ENCODE measurements at places on chromosomes 1 and 21.

DNA sequence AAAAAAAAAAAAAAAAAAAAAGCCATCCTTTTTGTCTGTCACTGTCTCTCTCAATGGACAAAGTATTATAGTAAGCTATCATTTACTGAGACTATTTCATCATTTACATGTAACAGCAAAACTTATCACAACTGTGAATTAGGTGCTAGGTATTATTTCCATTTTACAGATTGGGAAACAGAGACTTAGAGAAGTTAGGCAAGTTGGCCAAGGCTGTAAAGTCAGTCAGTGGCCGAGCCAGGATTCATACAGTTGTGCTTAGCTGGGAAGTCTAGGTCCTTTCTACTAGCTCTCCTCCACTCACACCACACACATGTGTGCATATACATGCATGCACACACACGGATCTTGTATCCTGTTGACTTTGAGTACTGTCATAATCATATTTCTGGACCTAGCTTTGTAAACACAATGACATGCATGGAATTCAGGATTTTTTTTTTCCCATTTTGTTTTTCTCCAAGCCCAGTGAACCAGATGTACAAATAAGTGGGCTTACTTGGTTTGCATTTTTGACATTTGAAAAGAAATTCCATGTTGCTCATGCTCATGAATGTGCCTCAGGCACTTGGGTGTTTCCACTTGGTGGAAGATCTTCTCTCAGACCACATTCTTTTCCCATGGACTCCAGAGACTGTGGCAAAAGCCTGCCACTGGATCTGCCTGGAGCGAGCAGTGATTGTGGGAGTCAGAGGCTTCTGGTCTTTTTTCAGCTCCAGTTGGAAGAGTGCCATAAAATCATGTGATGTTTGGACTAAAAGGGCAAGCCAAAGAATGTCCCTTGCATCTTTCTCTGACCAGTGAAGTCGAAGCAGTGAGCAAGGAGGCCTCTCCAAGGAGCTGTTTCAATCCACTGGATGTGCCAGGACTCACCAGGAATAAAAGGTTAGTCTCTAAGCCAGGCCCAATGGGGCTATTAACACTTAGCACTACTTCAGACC is 61.7 kb upstream of the DNAJC6 start:
- no peak for DNase-seq

GRCh38 chr1:234729561-234730474 is 119.8 kb upstream of the IRF2BP2 start:
- DNase-seq, result no peak

DNA sequence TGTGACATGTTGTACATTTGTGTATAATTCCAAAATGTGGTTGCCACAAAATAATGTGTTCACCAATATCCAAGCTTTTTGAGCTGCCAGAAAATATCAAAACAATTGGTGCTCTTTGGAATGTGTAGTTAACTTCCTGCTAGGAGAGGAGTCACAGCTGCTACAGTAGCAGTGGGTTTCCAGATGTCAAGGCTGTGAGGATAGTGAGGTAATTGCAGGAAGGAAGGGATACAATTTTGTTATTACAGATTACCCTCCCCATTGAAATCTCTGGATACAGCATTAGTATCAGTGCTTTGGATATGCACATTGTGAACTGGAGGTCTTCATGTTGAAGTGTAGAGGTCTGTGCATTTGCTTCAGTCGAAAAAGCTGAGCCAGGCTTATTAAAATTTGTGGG is 253.2 kb downstream of the PTPRC start:
- no peak for DNase-seq

GRCh38 chr1:234398849-234399381 is 25.7 kb downstream of the COA6 start:
- DNase-seq, result no peak

DNA sequence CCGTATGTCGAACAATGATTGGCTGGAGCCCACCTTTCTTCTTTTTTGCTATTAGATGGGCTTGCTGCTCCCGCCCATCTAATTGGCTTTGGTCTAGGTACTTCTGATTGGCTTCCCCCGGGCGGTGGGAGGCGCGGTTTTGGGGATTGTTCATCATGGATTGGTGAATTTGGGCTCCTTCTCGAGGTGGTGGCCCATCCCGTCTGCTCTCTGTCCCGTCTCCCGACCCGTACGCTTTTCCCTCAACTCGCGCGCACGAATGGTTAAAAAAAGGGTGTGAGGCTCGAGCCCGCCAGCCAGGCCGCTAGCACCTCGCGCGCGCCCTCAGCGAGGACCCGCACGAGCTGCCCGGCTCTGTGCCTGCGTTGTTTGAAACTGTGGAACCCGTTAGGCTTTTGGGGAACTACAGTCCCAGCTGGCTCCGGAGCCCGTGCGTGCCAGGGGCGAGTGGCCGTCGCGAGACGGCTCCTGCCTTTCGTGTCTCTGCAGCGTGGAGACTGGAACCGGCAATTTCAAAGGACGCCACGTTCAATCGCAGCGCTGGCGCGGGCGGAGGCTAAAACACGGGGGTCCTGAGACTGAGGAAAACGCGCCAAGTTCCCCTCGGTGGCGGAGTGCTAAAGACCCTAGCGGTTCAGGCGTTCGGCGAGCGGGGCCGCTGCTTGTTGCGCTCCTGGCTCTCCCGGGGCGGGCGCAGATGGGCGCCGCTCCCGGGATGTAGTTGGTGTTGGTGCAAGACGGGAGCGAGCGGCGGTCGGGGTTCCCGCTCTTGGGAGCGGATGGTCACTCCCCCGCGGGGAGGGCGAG is at the start of gene USP1:
Gene USP1, plus strand, starts transcription at position 584 of the 807 bp plus-strand sequence. CDS start 2,819 bp downstream, outside the sequence.
- DNase-seq, result peak; percentile 96

DNA sequence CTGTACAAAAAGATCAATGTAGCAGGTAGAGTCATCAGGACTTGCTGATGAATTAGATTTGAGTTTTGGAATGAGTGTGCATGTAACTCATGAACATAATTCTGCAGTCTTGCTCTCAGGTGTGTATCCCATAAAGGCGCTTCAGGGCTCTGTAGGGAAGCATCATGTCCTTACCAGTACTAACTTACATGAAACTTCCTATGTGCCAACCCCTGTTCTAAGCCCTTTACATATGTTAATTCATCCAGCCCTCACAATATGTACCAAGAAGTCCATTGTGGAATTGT is 2.1 kb upstream of the FCRLB start:
- DNase-seq, result no peak

GRCh38 chr1:68128820-68129219 is 78.4 kb upstream of the DIRAS3 start:
- DNase-seq, result peak; percentile 55
